Pancreas (tissue), 10 donors: ENCODE measurements at places on chromosomes 5 and 9. TPM values are rescaled to one million over a fixed set of nuclear protein-coding genes. Genes with fewer than 3 reads are reported as not detected.

DNA sequence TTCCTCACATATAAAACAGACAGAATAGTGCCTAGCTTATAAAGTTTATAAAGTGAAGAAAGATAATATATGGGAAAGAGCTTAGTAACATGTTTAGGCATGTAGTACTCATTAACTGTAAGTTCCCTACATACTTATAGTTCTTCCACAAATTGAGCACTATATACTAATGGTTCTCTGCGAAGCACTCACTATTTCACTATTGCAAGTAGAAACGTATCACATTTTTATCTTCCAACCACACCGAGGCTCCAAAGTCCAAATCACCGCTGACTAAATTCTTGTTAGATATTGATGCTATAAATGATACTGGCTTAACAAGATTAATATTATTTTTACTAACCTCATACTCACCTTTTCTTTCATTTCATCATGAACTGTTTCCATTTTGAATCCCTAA lies 61.0 kb downstream of the FBXW11 start:
- DNase-seq = no peak

DNA sequence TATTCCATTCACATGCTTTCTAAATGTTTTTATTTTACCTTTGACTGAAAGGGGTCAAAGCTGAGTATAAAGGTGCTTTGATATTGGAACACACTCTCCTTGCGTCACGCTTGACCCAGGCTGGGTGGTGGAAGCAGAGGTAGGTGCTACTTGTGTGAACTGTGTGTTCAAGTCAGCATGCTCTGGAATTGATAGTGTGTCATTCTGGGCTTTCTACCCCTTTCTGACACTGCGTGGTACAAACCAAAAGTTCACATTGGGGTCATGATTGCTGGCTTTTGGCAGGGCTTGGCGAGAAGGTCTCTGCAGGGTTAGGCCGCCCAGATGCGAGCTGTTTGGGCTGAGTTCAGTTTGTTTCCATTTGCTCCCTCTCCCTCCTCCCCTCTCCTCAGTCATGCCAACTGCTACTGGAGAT lies 131.8 kb downstream of the ADAMTSL1 start:
- no peak for DNase-seq

DNA sequence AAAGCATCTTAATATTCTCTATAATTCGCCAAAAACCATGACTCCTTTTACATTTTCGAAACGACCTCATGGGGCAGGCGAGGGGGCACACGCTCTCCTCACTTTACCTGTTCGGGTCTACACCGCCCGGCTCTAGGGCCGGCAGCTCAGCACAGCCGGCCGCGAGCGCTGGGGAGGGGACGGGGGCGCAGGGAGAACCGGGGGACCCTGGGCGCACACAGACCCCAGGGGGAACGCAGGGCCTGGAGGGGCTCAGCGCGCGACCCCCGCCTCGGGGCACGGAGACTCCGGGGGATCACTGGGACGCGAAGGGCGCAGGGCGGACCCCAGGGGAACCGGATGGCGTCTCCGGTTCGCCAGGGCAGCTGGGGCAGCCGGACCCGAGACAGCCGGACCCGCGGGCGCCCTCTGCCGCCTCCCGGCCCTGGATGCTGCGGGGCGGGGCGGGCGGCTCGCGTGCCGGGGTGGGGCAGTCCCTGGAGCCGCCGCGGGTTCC lies at the start of gene AHRR:
Gene AHRR, plus strand, starts transcription at position 485 of the 496 bp plus-strand sequence. CDS start 22,189 bp downstream, outside the sequence.
- DNase-seq = no peak

The PPP3R2 gene
- total RNA-seq = not detected

DNA sequence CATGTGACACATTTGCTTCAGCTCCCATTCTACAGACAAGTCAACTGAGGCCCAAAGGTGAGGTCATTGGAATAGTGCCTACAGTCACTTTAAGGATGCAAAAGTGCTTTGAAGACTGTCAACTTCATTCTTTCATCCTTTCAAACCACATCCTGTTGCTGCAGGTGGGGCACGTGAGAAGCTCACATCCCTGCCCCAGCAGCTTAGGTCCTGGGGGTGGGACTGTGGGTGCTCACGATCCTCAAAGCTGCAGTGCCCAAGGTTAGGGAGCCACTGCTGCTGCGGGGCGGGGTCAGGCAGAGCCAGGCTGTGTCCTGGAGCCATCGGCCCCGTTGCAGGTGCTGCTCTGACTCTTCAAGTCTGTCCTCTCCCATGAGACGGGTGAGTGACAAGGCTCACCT lies 57.9 kb upstream of the IER5L start:
- DNase-seq = no peak
